NB4 (cell line): ENCODE measurements at places on chromosomes 1 and 21.
A peak's percentile ranks its signal among the peaks of the same experiment; 100 is the strongest.

- no peak for DNase-seq
Measured at GRCh38 chr1:237179503-237179902, 137.5 kb downstream of the RYR2 start.

GRCh38 chr1:235404190-235404589 lies 37.0 kb downstream of the TBCE start:
- no peak for DNase-seq

- DNase-seq, result no peak
Measured at GRCh38 chr1:170789063-170789462, 125.1 kb downstream of the PRRX1 start.

GRCh38 chr1:175080030-175080429 lies 12.4 kb downstream of the TNN start:
- no peak for DNase-seq

DNA sequence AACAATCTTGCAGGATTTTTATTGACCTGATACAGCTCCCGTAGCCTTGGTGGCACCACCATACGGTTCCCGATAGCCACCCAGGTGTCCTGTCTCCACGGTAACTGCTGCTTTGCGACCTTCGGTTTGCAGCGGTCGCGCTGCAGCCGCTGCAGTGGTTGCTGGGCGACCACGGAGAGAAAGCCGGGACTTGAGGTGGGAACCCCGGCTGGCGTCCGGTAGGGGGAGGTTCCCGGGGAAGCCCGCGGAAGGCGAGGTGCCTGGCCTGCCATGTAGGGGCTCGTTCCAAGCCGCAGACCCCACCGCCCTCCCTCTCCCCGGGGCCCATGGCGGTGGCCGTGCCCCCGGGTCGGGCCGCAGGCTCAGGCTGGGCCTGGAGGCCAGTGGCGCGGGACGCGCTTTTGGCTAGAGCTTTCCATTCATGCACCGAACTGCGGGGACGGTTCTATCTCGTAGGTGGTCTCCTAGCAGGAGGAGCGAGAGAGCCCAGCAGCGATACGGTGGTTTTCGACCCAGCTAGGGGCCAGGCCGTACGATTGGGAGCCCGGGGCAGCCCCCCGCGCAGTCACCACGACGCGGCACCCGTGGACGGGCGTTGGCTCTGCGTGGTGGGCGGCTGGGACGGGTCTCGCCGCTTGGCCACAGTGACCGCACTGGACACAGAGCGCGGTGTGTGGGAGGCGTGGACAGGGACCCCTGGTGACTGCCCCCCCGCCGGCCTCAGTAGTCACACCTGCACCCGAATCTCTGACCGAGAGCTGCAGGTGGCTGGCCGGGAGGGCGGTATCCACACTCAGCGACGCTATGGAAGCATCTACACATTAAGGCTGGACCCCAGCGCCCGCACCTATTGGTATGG lies at the start of gene KLHDC9:
KLHDC9 (plus strand) TSS at position 152 of the 859 bp plus-strand sequence; CDS start at position 327, 175 bp downstream.
- no peak for DNase-seq

DNA sequence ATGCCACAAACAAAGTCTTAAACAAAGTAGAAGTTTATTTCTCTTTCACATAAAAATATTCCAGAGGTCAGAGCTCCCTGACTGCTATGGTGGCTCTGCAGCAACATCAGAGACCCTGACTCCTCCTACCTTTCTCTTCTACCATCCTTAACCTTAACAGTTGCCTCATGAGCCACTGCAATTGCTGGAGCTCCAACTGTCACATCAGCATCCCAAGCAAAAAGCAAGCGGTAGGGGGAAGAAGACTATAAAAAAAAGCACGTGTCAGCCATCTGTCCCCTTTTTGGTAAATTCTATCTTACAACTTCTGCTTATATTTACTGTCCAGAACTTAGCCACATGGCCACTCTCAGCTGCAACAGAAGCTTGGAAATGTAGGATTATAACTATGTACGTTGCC lies 21.8 kb upstream of the H6PD start:
- DNase-seq, result no peak

GRCh38 chr1:117534995-117535467 lies 70.8 kb upstream of the TENT5C start:
- peak; percentile 78 for DNase-seq

- no peak for DNase-seq
Measured at GRCh38 chr1:97759078-97759477, 161.8 kb downstream of the DPYD start.

GRCh38 chr1:220697326-220697725 lies 7.2 kb downstream of the C1orf115 start:
- DNase-seq, result no peak

DNA sequence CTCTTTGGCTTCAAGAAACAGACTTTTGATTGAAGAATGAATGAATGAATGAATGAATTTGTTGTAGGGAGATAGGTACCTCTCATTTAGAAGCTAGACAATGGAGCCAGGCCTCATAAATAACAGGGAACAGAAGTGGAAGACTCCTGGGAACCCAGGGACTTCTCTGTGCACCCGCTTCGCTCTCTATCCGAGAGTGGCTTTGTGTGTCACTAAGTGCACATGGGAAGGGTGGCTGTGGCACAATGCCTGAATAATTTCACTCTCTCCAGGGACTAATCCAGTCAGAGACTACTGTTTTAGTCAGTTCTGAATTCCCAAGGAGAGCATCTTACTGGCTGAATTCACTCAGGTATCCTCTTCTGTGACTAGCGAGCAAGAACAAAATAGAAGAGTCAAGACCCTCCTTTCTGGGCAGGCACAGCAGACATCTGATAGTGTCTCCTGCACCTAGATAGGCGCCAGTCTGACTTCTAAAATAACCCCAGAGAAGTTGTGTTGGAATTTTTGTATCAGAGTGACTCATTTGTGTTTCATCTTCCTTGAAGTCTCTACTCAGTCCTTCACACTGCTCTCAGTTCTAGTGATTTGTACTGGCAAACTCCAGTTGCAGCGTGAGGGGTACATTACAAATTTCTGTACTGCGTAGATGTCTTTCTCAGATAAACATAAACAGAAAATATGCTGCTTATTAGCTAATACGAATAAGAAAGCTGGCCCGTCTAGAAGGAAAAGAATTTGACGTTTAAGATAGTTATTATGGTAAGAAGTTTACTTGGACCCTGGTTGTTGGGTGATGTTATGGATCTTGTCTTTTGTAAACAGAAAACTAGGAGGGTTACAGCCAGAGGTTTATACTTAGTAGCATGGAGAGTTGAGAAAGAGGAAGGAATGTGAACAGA lies 34.0 kb downstream of the BACH1 start:
- no peak for DNase-seq

- no peak for DNase-seq
Measured at GRCh38 chr1:109256085-109256484, 6.7 kb downstream of the CELSR2 start.

DNA sequence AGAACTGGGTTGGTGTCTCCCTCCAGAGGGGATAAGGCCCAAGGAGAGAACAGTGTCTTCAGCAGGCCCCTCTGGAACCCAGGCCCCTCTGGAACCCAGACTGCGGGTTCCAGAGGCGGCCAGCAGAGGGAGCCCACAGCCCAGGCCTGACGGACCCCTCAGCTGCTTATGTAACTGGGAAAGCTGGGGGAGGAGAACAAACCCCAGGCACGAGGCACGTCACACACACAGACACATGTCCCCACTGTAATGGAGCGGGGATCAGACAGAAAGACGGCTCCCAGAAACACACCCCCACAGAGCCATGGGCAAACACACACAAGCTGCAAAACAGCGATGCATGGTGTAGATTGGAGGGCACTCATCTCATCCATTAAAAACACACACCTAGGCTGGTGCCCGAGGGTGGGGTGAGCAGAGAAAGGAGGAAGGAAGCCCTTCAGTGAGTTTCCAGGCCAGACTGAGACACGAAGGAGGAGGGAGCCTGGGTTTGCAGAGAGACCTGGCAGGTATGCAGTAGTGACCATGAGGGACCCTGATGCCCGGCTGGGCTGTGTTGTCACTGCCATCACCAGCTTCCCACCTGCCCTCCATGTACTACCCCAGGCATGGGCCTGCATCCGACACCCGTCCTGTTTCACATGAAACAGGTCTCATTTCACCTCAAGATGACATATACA lies 2.8 kb upstream of the IGSF8 start:
- DNase-seq, result peak; percentile 88

GRCh38 chr21:39313042-39313570 lies 326 bp downstream of the BRWD1 start:
- no peak for DNase-seq

DNA sequence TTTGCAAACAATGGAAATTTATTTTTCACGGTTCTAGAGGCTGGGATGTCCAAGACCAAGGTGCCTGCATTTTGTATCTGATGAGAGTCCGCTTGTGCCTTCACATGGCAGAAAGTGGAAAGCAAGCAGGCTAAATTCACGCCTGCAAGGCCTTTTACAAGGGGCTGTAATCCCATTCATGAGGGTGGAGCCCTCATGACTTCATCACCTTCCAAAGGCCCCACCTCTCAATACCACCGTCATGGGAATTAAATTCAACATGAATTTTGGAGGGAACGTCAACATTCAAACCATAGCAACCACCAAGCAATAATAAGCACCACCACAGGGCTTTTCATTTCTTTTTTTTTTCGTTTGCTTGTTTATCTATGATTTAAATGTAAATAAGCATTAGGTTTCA lies 115.3 kb downstream of the C1orf21 start:
- DNase-seq, result no peak

DNA sequence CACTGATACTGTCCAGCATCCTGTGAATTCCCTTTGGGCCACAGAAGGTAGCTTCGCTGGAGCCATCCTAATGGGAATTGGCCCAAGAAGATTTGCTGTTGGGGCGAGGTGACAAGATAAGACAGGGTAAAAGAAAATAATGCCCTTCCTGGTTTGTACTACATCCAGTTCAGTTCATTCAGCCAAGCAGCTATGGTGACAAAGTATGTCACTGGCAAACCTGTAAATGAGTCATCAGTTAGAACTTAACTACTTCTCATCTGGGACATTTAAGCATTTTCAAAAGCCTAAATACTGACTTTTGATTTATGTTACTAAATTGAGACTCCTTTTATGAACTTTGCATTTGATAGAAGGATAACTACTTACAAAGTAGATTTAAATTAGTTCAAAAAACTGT lies 54.2 kb downstream of the WDR64 start:
- DNase-seq, result no peak

DNA sequence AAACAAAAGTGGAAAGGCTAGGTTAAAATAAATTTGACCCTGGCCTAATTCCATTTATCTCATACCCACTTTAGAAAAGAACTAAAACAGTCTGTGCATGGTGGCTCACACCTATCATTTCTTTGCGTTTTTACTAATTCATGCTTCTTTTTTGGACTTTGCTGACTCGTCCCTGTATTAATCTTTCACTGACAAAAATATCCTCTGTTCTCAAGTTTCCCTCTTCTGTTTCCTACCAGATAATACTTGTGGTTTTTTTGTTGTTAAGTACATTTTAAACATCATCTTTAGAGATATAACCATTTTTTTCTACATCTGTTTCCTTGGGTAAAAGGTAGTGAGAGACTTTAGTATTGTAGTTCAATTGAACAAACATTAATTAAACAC lies 11.5 kb downstream of the CNST start:
- no peak for DNase-seq

DNA sequence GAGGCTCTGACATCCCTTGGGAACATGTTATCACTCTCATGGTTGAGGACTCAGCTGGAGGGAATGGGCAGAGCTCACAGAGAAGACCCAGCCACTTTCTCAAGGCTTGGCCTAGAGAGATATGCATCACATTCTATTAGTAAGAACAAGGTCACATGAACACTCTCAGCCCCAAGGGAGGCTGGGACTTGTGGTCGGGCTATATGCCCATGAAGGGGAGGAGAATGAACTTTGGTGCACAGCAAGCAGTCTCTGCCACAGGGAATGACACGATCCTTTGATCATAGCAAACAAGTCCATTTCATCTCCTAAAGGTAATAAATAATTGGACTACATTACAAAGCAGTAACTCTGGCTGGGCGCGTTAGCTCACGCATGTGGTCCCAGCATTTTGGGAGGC lies 105.7 kb downstream of the SYF2 start:
- peak; percentile 90 for DNase-seq

- peak; percentile 59 for DNase-seq
Measured at GRCh38 chr1:154714638-154715037, 106.7 kb upstream of the ADAR start.

- no peak for DNase-seq
Measured at GRCh38 chr1:107920999-107921398, 44.0 kb downstream of the VAV3 start.

GRCh38 chr1:55052221-55053142 lies 13.1 kb downstream of the PCSK9 start:
- no peak for DNase-seq

- DNase-seq, result peak; percentile 46
Measured at GRCh38 chr1:92736395-92736794, 48.5 kb downstream of the EVI5 start.

DNA sequence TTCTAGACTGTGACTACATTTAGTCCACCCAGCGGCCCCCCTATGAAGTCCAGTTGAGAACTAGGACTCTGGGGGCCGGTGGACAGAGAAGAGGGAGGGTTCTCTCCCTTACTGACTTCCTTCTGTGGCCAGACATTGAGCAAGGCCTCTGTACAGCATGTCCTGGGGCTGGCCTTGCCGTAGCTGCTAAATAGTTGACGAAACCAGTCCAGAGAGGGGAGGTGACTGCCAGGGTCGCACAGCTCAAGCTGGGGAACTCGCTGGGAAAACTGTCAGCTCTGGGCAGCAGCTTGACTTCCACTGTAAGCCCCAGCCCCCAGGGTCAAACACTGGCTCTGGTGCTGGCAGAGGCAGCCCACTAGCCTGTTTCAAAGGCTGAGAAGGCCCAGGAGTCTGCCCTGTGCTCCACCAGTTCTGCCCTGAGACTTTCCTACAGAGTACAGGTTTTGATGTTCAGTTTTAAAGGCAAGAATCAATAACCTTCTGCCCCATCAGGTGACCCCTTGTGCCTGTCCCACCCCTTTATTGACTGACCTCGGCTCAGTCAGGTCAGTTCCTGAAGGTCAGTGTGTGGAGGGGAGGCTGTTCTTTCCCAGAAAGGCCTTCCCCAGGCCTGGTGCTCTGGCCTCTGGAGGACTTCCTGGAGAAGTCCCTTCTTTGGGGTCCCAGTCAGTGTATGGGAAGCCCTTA lies 14.1 kb downstream of the PCSK9 start:
- peak; percentile 38 for DNase-seq

GRCh38 chr1:97920276-97920831 lies 480 bp downstream of the DPYD start:
- DNase-seq, result no peak

DNA sequence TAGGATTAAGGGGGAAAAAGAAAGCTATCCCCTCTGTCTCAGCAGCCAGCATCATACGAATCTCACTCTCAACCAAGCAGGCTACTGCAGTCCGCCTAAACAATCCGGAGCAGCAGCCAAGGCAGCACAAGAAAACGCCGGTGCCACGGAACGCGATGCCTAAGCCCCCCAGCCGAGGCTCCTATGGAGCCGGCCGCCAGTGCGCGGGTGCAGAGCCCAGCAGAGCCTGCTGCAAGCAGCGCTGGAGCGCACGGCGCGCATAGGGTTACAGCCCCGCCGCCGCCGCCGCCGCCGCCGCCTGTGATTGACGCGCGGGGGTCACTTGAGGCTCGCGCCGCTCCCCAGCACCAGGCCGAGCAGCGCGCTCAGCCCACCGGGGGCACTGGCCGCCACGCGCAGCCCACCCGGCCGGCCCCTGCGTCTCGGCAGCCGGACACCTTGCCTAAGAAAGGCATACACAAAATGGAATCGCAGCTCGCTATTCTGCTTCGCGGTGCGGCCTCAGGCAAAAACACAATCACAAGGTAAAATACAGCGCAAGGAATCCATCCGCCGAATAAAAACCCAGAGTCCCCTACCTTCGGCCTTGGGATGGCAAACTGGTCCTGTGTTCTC lies 780 bp downstream of the HIVEP3 start:
- DNase-seq, result no peak

- DNase-seq, result no peak
Measured at GRCh38 chr1:200245473-200245872, 164.4 kb downstream of the ZNF281 start.

- DNase-seq, result peak; percentile 56
Measured at GRCh38 chr1:25619101-25619890, 2.7 kb downstream of the MAN1C1 start.
